ENCODE measurements at places on chromosomes 7 and 10. TPM values are rescaled to one million over a fixed set of nuclear protein-coding genes. Genes with fewer than 3 reads are reported as not detected.

- no peaks in the 10 kb centered on the region for H3K27me3 ChIP-seq
- no peaks in the 10 kb centered on the region for H3K36me3 ChIP-seq
- H3K4me1 ChIP-seq = no peaks in the 10 kb centered on the region
- no peak overlapping the region for H3K4me3 ChIP-seq
- H3K27ac ChIP-seq = no peak overlapping the region
Measured at GRCh38 chr7:29352041-29352440, 157.5 kb downstream of the CHN2 start.

DNA sequence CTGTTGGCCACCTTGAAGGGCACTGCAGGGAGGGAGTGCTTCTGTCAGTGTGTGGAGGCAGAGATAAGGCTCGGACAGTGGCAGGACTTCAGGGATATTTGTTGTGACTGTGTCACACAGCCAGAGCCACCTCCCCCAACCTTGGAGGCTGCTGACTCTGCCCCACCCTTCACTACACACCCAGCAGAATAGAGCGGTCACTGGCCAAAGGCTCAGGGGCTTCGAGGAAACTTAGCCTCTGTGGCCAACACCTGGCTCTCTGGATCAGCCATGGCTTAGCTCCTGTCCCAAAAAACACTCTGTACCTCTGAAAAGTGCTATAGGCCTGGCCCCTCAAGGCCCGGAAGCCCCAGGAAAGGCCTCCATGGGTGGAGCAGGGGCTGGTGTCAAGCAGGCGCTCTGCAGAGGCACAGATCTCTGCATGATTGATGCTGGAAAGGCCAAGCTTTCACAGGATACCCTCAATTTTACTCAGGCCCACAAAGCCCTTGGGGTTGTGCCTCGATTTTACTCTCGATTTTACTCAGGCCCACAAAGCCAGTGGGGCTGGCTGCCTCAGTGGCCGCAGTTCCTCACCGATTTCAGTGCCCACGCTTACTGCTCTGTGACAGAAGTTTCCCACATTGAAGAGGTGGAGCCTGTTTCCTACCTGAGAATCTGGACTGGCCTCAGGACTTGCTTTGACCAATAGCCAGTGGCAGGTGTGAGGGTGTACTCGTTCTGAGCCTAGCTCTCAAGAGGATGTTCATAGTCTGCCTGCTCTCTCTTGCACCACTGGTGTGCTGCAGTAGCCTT is 113.2 kb upstream of the GPR26 start:
- H3K4me3 ChIP-seq = no peak overlapping the region
- no peaks in the 10 kb centered on the region for H3K36me3 ChIP-seq
- H3K27me3 ChIP-seq = no peaks in the 10 kb centered on the region

DNA sequence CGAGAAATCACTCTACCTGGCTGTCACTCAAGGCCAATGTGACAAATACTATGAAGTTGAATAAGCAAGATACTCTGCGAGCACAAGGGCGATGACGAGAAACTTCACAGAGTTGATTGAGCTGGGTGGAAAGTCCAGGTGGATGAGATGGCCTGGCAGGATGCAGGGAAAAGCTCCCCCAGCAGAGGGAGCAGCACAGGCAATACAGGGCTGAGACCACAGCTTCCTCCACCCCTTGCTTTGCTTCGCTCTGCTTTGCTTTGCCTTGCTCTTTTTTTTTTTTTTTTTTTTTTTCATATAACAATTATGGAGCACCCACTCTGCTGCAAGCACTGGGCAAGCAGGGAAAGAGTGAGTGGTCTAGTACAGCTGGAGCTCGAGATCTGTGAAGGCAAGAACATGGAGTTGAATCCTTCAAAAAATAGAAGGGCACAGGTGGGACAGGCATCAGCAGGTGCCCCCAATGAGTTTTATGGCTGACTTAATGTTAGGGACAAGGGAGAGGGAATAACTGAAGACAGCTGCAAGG is 88.3 kb downstream of the CABCOCO1 start:
- H3K4me3 ChIP-seq = no peak overlapping the region
- DNase-seq = peak; percentile 79
- no peaks in the 10 kb centered on the region for H3K4me1 ChIP-seq
- H3K27ac ChIP-seq = no peak overlapping the region
- no peaks in the 10 kb centered on the region for H3K27me3 ChIP-seq
- no peaks in the 10 kb centered on the region for H3K36me3 ChIP-seq

DNA sequence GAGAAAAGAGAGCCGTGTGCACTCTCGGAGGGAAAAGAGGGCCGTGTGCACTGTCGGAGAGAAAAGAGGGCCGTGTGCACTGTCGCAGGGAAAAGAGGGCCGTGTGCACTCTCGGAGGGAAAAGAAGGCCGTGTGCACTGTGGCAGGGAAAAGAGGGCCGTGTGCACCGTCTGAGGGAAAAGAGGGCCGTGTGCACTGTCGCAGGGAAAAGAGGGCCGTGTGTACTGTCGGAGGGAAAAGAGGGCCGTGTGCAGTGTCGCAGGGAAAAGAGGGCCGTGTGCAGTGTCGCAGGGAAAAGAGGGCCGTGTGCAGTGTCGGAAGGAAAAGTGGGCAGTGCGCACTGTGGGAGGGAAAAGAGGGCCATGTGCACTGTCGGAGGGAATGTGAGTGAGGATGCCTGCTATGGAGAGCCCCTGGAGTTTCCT is 188.7 kb downstream of the DNAJB6 start:
- H3K27me3 ChIP-seq = no peaks in the 10 kb centered on the region
- no peak overlapping the region for H3K4me3 ChIP-seq
- H3K4me1 ChIP-seq = no peaks in the 10 kb centered on the region
- no peak overlapping the region for H3K27ac ChIP-seq
- DNase-seq = no peak

WNT8B gene
- 0.71 TPM for polyA plus RNA-seq

PNLIP gene
- polyA plus RNA-seq = not detected

NOM1 gene
- 16.7 TPM for polyA plus RNA-seq

SSC4D gene
- polyA plus RNA-seq = 30.8 TPM

ABCC2 gene
- 0.74 TPM for polyA plus RNA-seq

PRRT4 gene
- 1.0 TPM for polyA plus RNA-seq

PON1 gene
- polyA plus RNA-seq = not detected
